ENCODE measurements at places on chromosomes 11 and 22.

DNA sequence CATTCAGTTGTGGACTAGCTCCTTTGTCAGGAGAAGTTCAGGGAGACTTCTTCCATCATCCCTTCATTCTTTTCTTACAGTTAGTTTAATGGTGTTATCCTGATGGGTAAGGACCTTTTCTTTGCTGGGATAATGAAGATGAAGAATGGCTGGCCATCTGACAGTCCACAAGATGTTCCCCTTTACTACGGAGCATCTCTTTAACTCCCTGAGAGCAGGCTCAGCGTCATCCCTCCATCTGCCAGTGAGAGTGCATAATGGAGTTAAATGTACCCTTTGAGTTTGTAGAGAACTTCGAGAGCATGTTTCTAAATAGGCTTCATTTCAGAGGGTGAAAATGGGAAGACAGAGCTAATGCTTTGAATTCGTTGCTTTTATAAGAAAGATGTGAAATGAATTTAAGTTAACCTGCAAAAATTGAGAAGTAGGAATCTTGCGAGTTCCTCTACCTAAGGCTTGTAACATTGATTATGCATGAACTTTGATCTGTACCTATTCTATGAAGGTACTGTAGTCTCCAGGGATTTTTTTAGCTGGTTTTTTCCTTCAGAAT lies 1.7 kb downstream of the EP300 start:
- DNase-seq, result no peak

DNA sequence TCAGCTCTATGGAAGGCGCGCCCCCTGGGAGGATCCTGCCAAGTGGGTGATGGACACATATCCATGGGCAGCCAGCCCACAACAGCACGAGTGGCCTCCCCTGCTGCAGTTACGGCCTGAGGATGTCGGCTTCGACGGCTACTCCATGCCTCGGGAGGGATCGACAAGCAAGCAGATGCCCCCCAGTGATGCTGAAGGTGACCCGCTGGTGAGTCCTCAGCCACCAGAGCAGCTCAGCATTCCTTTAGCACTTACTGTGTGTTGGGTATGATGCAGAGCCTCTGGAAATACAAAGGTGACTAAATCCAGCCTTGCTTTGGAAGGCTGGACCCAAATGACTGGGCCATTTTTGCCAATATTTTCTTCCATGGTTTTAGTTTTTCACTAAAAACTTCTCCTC lies 45.7 kb downstream of the DBX1 start:
- DNase-seq, result no peak

DNA sequence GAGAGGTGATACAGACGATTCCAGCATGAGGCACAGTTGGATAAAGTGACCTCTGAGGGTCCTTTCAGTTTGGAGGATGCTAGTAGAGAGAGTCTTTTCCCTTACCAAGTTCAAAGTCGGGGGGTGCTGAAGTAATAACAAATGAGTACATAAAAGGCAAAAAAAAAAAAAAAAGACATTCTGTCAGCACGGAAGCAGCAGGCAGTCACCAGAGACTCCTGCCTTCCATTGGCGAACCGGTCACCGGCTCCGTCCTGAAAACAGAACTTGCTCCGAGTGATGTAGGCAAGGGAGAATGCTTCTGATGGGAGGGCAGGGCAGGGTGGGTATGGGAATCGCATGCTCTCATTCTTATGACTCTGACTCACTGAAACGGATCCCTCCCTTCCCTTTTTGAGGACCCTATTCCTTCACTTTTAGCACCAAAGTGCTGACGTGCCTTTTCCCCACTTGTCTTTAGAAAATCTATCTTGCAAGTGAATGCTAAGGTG lies 65.9 kb downstream of the PRR5L start:
- no peak for DNase-seq

DNA sequence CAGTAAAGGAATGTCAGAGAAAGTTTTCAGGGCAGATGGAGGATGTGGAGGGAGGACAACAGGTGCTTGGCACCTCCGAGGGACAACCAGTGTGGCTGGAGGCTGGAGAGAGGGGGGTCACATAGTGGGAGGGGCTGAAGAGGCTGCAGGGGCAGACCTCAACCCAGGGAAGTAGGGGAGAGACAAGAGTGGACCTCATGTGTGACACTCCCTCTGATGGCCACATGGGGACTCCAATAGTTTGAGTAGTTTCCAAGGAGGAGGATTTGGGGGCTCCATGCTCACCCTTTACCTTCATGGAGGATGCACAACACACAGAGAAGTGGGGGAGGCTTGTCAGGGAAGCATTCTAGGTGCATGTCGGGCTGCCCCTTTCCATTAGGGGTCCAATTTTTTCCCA lies 35.1 kb upstream of the ASPHD2 start:
- no peak for DNase-seq

DNA sequence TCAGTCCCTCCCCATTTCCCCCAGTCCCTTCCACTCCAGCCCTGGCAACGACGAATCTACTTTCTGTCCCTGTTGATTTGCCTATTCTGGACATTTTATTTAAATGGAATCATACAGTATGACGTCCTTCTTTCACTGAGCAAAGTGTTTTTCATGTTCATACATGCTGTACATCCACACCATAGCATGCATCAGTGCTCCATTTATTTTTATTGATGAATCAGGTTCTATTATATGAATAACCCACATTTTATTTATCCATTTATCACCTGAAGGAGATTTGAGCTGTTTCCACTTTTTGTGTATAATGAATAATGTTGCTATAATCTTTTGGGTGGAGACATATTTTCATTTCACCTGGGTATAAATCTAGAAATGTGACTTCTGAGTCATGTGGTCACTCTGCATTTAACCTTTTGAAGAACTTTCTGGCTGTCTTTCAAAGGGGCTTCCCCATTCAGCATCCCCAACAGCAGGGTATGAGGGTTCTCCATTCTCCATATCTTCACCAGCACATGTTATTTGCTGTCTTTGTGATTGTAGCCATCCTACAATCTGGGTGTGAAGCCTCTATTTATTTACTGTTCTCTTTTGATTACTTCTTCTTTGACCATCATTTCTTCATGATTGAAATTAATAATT lies 531.7 kb downstream of the ETS1 start:
- DNase-seq, result no peak

All from naive B cell (primary cell).